Fibroblast of villous mesenchyme (primary cell): ENCODE measurements at places on chromosomes 11 and 22.

- no peak for DNase-seq
Measured at GRCh38 chr11:116366980-116367645, 405.7 kb downstream of the BUD13 start.

GRCh38 chr11:1227551-1228100 lies 4.8 kb downstream of the MUC5B start:
- DNase-seq, result no peak

DNA sequence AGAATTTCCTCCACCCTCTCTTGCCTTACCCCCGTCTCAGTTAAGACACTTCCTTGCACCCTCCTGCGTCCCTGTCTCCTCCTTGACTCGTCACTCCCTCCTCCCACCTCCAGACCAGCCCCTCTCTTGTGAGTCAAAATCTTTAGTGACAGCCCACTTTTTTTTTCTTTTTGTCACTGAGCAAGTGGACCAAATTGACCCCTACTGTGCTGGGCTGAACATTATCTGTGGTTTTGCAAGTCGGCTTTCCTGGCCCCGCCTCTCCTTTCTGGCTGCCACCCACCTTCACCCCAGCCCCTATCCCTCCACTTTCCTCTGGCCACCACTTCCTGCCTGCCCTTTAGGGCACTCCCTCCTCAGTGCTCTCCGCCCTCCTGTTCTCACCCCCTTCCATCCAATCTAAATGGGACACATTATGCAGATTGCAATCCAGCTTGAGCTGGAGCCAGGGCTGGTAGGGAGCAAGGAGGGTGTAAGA lies at the start of gene APLNR:
Gene APLNR, minus strand, starts transcription at position 47 of the 478 bp plus-strand sequence. CDS start 246 bp downstream, outside the sequence.
- DNase-seq, result no peak

DNA sequence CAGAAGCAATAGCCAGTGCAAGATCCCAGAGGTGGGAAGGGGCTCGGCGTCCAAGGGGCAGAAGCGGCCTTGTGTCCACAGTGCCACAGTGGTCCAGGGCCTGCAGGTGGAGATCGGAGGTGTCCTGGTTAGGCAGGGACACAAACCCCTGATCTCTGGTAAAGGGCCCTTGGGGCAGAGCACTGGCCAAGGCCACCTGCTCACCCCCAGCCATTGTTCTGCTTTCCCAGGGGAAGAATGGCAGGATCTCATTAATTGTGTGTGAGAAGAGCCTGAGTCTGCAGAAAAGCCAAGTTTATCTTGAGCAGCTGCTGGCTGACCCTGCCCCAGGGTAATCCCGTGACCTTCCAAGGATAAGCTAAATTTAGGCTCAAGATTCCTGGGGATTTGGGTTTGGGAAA lies 3.1 kb upstream of the CLDN5 start:
- DNase-seq, result peak; percentile 58

DNA sequence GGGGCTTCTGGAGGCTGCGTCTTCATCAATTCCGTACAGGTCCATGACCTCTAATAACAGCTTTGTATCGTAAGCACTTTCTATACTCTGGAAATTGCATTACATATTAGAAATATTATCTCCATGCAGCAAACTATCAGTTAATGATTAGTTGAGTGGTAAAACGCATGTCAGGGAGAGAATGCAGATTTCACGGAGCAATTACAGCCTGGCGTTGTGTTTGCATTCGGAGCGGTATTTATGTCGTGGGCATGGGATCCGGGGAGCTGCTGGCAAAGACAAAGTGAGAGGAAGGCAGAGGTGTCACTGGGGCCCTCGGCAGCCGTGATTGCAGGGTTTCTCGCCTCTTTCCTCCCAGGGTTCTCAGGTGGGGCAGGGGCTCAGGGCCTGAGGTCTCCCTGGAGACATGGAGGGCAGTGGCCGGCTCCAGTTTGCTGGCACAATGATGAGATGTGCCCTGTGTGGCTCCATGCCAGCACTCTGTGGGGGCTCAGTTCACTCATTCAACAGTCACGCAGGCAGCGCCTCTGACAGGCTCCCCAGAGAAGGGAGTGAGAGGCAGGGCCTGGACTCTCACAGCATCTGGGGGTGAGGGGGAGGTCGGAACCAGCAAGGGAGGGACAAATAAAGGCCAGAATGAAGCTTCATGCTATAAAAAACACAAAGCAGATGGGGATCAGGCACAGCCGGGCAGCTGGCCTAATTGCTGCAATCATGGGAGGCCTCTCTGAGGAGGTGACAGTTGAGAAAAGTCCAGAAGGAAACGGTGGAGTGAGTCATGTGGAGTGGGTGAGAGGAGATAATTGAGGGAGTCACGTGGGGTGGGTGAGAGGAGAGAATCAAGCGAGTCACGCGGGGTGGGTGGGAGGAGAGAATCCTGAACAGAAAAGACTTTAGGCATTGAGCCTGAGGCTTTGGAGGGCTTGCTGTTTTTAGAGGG lies 1002.7 kb downstream of the BRD1 start:
- DNase-seq, result no peak

DNA sequence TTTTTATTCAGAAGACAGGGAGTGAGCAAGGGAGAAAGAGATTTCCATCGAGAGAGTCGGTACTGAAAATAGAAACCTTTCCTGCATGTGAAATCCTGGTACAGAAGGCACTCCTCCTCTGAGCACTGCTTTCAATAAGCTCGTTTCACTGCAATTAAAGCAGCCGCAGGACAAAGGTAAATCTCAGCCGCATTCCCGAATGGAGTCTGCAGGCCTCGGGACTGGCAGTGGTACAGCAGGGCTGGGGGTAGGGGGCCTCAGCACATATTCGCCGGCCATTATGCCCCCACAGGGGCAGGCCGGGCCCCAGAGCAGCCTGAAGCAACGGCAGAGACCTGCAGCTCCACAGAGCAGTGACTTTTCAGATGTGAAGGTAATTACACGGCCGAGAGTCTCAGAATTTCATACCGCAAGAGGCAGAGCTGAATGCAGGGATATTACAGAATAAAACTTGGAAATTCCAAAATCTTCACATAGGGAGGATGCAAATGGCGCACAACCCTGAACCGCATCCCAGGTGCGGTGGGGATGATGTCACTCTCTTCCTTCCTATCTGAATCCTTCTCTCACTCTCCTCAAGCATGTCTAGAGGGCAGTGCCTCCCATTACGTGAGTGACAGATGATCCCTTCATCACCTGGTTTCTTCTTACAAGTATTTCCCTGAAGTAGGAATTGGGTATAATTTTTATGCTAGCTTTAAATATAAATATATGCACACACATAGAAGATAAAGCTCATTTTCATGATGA lies 622.1 kb downstream of the OPCML start:
- DNase-seq, result no peak

GRCh38 chr11:2599561-2600189 lies 100.1 kb downstream of the KCNQ1OT1 start:
- DNase-seq, result no peak

- no peak for DNase-seq
Measured at GRCh38 chr11:132980670-132981069, 551.6 kb downstream of the OPCML start.
